HCEC 1CT (cell line): ENCODE measurements at places on chromosomes 3 and 15.

DNA sequence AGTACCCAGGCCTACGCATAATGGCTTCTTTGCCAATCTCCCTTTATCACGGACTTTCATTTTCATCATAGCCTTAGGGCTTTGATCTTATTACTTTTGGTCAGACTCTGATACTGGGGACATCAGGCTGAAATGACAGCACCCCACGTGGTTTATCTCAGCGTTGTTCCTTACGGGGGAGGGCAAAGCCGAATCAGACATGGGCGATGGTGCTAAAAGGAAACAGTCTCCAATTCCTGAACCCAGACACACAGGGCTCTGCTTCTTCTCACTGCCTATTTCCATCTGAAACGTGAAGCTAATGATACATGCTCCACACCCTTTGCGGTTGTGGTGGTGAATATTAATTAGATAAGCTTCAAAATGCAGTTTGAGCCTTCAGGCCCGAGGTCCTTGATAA lies 59.4 kb upstream of the CD47 start:
- DNase-seq = no peak

DNA sequence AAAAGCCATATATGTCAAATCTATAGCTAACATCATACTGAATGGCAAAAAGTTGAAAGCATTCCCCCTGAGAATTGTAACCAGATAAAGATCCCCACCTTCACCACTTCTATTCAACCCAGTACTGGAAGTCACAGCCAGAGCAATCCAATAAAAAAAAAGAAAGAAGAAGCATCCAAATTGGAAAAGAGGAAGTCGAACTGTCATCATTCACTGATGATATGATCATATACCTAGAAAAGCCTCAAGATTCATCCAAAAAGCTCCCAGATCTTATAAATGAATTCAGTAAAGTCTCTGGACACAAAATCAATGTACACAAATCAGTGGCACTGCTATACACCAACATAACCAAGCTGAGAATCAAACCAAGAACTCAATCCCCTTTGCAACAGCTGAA lies 97.4 kb downstream of the CBLB start:
- DNase-seq = no peak

- no peak for DNase-seq
Measured at GRCh38 chr3:86147119-86147518, 843.8 kb downstream of the VGLL3 start.

DNA sequence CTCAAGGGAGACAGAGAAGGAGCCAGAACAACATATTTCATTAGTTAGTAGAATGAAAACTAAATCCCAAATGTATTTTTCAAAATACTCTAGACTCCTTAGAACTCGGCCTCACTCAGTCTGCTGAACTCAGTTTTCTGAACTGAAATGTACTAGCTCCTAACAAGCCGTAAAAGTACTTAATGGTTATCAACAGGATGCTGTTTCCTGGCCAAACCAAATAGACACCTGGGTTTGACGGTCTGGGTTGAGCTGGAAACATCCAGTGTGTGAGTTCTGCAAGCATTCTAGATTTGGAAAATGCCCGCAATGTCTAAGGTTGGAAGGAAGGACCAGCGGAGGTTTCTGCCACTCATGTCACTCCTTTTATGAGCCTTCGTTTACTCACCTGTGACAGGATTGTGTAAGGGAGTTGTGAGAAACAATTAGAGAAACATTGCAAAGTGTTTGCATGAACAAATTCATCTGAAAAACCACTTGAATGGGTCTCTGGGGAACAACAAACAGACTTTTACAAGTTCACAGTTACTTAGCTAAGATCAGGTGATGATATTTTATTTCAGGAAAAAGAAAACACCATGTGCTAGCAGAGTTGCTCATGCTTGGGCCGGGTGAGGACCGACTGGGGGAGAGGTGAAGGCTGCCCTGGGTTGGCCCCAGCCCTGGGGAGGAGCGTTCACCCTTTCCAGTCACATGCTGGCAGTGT lies 151.0 kb downstream of the ALDH1A2 start:
- DNase-seq = no peak
